NCI-H1694 (cell line): ENCODE measurements at places on chromosomes 3 and 15.
A peak's percentile ranks its signal among the peaks of the same experiment; 100 is the strongest.

- DNase-seq = no peak
These were observed 122.8 kb downstream of the GMNC start for GRCh38 chr3:190739641-190740185.

GRCh38 chr3:34948517-34948916 lies 690.8 kb upstream of the ARPP21 start:
- DNase-seq = no peak

GRCh38 chr3:7999384-7999783 lies 502.2 kb upstream of the LMCD1 start:
- no peak for DNase-seq

DNA sequence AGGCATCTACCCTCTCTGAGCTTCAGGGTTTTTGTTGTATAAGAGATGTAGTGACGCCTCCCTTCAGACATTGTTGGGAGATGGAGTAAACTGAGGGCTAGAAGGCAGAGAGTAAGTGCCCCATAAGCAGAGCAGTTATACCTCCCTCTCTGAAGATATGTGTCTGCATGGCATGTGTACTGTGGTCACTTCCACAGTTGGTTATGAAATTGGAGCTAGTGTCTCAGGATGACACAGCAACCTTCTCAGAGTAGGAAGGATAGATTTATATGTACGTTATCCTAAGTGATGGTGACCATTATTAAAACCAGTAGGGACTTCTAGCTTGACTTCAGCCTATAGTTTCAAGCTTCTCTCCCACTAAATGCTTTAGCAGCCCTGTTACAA lies 17.9 kb downstream of the PXK start:
- no peak for DNase-seq

GRCh38 chr15:79051029-79051428 lies 39.6 kb downstream of the RASGRF1 start:
- no peak for DNase-seq

DNA sequence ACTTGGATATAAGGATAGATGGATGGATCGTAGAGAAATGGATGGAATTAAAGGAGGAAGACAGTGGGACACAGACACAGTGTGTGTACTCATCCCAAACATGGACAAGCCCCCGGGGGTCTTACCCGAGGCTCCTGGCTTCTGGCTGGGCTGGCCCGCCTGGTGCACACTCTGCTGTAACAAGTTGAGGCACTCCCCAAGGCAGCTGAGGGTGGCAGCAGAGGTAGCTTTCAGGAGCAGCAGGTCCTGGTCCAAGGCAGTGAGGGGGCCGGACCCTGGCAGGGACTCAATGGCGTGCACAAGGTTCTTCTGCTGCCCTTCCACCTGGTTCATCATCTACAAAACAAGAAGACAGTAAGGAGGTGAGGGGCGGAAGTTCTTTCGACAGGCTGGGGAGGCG lies 215.1 kb downstream of the STT3B start:
- no peak for DNase-seq

DNA sequence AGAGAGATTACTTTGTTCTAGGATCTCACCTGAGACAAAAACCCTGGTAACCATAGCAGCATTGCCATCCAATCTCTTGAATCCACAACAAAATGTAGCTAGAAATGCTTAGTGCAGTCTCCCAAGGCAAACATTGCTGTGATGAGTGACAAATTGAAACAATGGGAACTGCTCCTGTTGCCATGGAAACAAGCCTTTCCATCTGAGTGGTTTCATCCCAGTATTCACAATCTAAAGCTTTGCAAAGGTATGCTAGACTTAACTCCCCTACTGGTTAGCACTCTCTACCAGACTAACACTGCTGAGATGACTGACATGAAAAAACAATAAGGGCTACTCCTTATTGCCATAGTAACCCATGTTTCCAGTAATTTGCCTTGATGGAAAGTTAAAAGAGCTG lies 172.6 kb upstream of the CNTN3 start:
- DNase-seq = no peak

GRCh38 chr3:50698269-50698668 lies 23.5 kb downstream of the DOCK3 start:
- no peak for DNase-seq

DNA sequence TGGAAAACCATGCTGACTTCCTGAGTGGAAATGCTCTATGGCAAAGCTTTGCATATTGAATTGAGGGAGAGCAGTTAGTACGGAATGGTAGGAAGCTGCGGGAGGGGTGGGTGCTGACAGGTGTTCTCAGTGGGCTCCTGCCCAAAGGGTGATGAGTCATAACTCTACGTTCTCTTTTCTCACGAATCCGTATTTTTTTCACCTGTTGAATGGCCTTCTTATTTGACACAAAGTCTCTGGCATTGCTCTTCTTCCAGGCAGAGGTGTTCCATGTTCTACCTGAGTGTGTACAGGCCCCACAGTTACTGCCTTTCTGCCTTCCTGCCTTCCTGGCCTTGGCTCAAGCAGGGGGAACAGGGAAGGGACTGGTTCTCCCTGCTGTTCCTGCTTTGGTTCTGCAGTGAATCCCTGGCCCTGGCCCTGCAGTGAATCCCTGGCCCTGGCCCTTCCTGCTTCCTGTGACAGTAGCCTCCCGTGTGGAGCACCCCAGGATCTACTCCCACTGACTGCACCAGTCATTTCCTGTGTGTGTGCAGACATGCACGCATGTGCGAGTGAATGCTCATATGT lies 31.9 kb downstream of the TRAK1 start:
- DNase-seq = no peak

DNA sequence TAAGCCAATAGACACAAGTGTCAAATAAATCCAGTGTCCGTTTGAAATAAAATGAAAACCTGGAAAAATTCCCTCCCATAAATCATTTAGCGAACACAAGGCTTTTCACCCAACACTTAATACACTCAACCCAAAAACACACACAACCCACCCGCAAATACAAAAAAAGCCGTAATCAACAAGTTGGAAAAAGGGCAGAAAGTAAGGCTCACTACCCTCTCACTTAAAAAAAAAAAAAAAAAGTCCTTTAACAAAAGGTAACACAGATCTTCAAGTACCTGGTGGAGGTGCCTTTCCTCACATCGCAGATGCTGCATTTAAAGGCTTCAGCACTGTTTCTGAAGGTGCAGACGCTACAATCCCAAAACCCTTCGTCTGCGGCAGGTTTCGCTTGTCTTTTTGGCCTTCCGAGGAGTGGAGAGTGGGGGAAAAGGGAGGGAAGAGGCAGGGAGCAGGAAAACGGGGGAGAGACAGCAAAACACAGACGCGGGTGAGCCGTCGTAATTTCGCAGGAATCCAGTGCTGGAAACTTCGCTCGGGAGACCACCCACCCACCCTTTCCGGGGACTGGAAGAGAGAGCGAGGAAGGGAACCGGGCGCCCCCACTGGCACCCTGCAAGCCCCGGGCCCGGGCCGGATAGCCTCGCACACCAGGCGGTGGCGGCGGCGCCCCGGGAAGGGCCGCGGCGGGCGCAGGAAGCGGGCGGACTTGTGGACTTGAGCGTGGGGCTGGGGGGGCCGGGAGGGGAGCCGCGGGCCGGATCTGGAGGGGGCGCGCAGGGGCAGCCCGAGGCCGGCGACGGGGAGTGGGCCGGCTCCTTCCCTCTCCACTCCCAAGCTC lies 401.8 kb downstream of the SHQ1 start:
- no peak for DNase-seq

DNA sequence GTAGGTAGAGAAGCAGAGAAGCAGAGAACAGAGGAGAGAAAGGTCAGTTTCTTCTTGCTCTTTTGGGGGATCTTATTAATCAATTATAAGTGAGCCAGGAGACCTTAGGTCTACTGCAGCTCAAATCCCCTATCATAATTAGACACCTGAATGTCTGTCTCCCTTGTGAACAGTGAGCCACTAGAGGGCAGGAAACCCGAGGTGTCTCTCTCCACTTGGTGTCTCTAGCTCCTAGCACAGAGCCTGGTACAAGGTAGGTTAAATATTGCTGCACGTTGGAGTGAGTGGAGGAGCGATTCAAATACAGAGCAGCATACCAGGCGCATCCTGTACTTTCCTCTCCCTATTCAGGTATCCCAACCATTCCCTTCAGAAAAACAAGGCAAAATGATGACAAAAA lies 2.0 kb upstream of the ST8SIA2 start:
- DNase-seq = peak; percentile 28

GRCh38 chr3:60594025-60594424 lies 657.2 kb downstream of the FHIT start:
- no peak for DNase-seq

DNA sequence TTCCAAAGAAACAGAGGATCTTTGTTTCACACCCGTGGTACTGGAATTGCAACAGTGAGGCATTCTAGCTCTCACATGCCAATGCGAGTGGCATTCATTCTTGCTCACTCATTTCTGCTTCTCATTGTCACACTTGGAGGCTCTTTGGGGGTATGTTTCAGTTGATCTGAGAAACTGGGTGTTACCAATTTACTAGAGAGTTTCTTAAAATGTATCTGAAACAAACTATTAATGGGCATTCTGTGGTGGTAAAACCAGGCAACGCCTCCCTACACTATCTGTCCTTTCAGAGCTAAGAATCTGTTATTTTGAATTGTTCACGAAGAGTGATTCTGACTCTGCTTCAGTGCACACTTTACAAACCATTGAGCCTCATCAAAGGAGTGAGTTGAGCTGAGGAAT lies 140.6 kb upstream of the BHLHE40 start:
- DNase-seq = no peak

DNA sequence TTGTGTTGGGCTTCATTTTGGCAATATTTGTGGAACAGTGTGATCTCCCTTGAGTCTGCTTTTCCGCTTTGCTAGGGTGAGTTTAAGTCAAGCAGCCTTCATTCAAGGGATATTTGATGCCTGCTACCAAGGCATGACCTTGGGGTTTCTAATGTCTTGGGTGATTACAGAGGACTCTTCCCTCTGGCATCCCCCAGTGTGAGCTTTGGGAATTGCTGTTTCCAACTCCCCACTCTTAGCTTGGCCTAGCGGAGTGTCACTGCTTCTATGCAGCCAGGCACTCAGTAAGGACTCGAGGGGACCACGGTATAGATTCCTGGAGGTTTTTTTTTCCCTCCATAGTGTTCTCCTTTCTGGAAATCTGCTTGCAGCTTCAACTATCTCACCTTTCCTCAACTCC lies 21.1 kb downstream of the GCNT3 start:
- no peak for DNase-seq

GRCh38 chr15:38255690-38256089 lies 3.1 kb downstream of the SPRED1 start:
- DNase-seq = no peak

GRCh38 chr3:72907731-72908620 lies 20.1 kb downstream of the GXYLT2 start:
- DNase-seq = no peak
